ENCODE measurements at places on chromosomes 7 and 10.

- H3K36me3 ChIP-seq = no peaks in the 10 kb centered on the region
- no peak overlapping the region for H3K4me3 ChIP-seq
- no peak for ATAC-seq
- no peak overlapping the region for H3K27ac ChIP-seq
Observed at GRCh38 chr7:50738932-50739331, 43.8 kb downstream of the GRB10 start.

DNA sequence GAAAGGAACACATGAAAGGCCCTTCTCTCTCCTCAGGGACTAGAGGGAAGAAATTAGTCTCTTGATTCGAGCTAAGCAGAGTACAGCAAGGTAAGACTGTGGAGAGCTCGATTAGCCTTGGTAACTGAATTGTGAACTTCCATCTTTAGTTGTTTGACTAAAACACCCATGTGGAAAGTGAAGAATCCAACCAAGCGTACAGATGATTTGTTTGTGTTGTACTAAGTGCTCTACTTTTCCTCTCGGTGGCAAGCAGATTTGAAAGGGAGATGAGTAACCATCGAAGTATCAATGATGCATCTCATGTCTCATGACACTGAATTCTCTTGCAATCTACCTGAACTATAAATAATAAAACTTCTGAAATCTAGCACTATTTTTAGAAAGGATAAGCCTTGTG is 80.7 kb downstream of the FZD1 start:
- peak overlapping the region; percentile 23 for H3K4me3 ChIP-seq
- no peaks in the 10 kb centered on the region for H3K27me3 ChIP-seq
- H3K36me3 ChIP-seq = no peaks in the 10 kb centered on the region

- no peak for ATAC-seq
- no peaks in the 10 kb centered on the region for H3K4me1 ChIP-seq
- H3K4me3 ChIP-seq = no peak overlapping the region
- no peaks in the 10 kb centered on the region for H3K36me3 ChIP-seq
Observed at GRCh38 chr10:23870651-23871610, 338.0 kb upstream of the KIAA1217 start.

DNA sequence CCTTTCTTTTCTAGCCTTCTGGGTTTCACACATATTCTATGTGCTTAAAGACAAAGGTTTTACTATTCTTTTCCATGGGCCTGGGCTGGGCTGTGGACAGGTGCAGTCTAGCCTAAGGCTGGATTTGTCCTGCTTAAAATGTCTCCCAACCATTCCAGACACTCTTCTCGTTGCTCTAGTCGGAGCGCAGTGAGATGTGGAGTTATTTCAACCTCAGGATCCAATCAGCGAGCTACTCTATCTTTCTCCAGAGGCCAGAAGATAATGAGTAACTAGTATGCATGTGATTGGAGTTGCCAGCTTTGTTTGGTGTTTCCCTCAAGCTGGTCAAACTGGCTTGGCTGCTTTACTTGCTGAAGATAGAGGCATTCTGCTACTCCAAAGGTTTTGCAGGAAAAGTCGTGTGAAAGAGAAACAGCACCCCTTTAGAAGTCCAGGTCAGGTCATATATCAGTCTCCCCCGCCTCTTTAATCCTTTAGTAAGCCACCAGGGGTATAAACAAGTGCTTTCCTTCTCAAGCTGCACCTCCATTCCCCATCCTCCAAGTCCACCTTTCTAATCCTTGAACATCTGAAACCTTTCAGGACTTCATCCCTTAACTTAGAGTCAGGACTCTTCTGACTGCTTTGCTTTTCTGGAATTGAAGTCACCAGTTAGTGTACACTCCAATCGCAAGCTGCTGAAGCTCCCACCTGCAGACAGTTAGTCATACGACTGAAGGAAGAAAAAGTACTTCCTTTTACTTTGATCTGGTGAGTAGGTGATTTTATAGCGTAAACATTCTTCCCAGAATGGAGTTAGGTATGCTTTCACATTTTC is 78.8 kb downstream of the DNMBP start:
- peaks cover 13% of the 10 kb centered on the region for H3K4me1 ChIP-seq
- H3K36me3 ChIP-seq = peaks cover 12% of the 10 kb centered on the region
- no peak for ATAC-seq
- no peak overlapping the region for H3K27ac ChIP-seq
- no peaks in the 10 kb centered on the region for H3K27me3 ChIP-seq
- H3K4me3 ChIP-seq = no peak overlapping the region

- H3K27ac ChIP-seq = no peak overlapping the region
- H3K4me3 ChIP-seq = no peak overlapping the region
- peaks cover 27% of the 10 kb centered on the region for H3K27me3 ChIP-seq
- no peaks in the 10 kb centered on the region for H3K4me1 ChIP-seq
- no peaks in the 10 kb centered on the region for H3K36me3 ChIP-seq
- ATAC-seq = no peak
Observed at GRCh38 chr10:97123765-97124164, 62.0 kb downstream of the SLIT1 start.

DNA sequence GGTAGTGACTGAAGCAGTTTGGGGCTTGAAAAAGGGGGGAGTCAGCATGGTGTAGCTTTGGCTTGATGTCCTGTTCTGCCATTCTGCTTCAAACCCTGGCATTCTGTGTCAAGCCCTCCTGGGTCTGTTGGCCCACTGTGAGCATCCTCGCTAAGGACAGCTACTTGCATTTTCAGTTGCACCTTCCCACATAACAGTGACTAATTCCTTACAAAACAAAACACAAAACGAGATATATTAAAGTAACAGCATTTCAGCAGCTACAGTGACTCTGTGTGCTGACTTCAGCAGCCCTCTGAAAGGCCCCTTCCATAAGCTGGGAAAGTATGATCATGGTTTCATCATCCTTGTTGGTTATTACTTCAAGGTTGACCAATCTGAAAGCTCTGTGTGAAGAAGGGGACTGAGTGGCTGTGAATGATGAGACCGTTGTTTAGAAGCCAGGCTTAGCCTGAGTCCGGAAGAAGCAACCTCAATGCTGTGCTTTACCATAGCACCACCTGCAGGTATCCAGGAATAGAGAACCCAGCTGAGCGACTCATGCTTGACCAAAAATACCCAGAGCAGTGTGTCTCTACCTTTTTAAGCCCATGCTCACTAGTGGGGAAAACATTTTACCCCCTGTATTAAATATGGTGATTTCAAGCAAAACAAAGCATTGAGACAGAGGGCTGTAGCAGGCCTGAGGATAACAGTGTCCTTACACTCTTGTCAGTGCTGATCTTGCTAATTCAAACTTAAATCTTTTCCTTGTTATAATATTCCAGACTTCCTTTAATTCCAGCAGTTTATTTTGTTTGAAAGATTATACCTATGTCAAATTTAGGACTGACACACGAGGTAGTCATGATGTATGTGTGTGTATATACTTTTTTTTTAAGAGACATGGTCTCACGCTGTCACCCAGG is 42.6 kb upstream of the CC2D2B start:
- ATAC-seq = peak; percentile 95
- peaks cover 29% of the 10 kb centered on the region for H3K4me1 ChIP-seq

GRCh38 chr10:72754275-72755032 is 62.5 kb downstream of the MCU start:
- no peaks in the 10 kb centered on the region for H3K36me3 ChIP-seq
- no peak for ATAC-seq
- H3K4me3 ChIP-seq = no peak overlapping the region
- no peak overlapping the region for H3K27ac ChIP-seq
- no peaks in the 10 kb centered on the region for H3K27me3 ChIP-seq

GRCh38 chr7:129775695-129776361 is 164.3 kb downstream of the NRF1 start:
- H3K4me3 ChIP-seq = no peak overlapping the region
- peaks cover 36% of the 10 kb centered on the region for H3K27me3 ChIP-seq
- no peaks in the 10 kb centered on the region for H3K36me3 ChIP-seq
- H3K27ac ChIP-seq = no peak overlapping the region
- ATAC-seq = no peak
- H3K4me1 ChIP-seq = peaks cover 17% of the 10 kb centered on the region
